ENCODE measurements at places on chromosomes 7 and 10.

DNA sequence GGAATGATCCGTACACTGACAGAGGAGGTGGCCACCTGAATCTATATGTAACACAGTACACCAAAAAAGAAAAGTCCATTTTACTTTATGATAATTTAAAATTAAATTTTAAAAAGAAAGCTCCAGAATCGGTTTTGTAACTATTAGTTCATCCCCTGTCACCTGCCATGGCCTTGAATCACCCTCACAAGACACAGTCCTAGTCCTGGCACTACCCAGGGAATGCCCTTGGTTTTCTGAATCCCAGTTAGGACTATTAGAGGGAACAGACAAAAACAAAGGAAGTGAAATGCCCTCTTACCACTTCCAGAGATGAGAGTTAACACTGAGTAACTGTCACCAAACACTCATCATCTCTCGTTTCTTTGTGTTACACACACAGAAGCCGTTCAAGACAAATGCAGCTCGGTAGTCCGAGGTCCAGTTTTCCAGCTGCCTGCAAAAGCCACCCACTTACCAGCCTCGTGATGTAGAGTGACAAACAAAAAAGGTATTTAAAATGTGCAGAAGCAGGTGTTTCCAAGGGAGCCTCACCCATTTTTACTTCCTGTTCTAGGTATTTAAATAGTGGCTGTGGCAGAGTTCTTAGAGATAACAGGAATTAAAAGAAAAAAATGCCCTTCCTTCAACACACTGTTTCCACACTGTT, 6.1 kb downstream of the PTPRN2 start:
- no peak for DNase-seq

DNA sequence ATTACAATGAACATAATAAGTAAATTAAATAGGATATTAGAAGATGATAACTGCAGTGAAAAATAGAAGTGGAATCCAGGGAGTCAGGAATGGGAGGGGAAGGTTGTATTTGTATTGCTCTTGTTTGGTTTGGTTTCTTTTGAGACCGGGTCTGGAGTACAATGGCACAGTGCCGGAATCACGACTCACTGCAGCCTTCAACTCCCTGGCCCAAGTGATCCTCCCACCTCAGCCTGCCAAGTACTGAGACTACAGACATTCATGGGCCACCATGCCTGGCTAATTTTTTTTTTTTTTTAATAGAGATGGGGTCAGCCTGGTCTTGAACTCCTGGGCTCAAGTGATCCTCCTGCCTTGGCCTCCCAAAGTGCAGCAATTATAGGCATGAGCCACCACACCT, 59.9 kb upstream of the LRRC4 start:
- no peak for DNase-seq

GRCh38 chr7:19619122-19619521, 89.7 kb downstream of the POLR1F start:
- no peak for DNase-seq

DNA sequence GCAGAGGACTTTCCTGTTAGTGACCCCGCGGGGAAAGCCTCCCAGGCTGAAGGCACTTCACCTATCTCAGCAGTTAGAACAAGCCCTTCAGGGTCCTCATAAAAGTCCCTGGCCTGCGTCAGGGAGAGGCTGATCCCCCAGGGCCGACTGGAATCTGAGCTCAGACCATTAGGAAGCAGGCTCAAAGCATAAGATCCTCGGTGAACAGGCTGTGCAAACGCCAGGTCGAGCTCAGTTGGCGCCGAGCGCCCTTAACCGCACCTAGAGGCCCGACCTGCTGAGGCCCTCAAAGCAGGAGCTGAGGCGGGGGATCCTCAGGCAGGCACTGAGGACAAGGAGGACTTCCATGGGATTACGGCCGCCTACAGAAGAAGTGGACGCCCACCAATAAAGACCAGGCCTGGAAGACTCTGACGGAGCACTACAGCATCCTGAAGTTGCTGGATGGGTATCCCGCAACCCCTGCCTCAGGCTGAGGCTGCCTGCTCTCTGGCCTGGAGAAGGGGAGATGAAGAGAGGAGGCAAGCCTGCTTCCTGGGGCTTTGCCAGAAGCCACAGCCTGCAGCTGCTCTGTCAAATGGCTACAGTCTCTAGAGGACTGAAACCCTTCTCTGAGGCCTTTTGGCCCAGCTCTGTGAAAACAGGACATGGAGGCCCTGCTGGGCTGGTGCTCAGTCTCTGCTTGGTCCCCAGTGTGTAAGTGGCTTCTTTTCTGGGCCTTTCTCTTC, 29.9 kb downstream of the LIPJ start:
- DNase-seq, result no peak

DNA sequence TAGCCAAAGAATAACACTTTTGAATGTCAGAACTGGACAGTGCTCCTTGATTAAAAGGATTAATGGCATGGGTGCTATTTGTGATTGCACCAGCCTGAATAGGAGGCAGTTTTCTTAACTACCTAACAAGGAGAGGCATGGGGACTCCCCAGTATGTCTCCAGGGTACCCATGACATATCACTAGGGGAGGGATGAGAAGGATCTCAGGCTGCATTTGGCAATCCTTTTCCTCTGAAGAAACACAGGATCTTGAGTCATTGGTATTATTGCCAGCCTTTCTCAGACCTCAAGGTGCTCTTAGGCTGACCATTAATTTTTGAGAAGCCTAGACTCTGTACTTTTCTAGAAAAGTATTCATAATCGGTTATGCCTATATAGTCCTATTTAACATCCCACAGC, 77.5 kb upstream of the NPVF start:
- no peak for DNase-seq

GRCh38 chr10:5968037-5968680, 9.2 kb downstream of the IL15RA start:
- no peak for DNase-seq

GRCh38 chr10:59830601-59831259, 75.6 kb downstream of the CCDC6 start:
- DNase-seq, result no peak

- DNase-seq, result no peak
Measured at GRCh38 chr7:117837841-117838240, 35.4 kb downstream of the CTTNBP2 start.
